ENCODE measurements at places on chromosomes 3 and 15.

DNA sequence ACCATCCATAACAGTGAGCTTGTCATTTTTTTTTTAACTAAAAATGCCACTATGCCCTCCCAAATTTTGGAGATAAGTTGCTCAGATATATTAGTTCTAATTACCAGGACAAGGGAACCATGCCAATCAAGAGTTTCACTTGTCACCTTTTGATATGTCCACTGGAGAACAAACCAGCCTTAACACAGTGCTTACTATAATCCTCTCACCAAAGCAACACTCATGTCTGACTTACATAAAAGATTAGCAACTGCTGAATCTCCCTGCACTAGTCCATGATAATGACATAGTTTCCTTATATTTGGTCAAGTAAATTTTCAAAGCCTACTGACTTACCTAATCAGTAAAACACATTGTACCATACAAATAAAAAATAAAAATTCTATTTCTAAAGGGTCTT, 44.4 kb downstream of the TTBK2 start:
- no peak for DNase-seq

- peak; percentile 47 for DNase-seq
Observed at GRCh38 chr3:113264283-113265131, 53.1 kb downstream of the BOC start.

DNA sequence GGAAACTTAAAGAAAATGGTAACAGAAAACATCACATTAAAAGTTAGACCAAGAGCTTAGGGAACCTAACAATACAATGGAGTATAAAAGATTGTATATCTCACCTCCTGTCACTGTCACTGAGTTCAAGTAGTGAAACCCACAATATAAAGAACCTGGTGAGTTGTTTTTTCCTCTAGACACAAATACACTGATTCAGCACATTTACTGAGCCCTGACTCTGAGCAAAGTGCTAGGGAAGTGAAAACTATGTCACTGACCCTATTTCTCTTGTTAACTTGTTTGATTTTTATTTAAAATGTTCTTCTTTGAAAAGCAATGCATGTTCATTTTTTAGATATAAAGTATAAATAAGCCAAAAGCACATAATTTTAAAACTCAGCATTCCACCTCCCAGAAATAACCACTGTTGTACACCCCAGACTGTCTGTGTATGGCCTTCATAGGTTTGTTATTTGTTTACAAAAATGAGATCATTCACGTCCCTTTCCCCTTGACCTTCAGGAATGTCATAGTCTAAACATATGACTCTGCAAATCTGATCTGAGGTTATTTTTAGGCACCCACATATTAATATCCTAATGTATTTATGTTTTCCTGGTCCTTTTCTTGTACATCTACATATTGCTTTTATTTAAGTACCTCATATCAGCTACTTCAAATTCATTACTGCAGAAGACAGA, 69.2 kb upstream of the CSTA start:
- no peak for DNase-seq

- no peak for DNase-seq
Observed at GRCh38 chr3:162211470-162211869, 714.9 kb downstream of the OTOL1 start.

DNA sequence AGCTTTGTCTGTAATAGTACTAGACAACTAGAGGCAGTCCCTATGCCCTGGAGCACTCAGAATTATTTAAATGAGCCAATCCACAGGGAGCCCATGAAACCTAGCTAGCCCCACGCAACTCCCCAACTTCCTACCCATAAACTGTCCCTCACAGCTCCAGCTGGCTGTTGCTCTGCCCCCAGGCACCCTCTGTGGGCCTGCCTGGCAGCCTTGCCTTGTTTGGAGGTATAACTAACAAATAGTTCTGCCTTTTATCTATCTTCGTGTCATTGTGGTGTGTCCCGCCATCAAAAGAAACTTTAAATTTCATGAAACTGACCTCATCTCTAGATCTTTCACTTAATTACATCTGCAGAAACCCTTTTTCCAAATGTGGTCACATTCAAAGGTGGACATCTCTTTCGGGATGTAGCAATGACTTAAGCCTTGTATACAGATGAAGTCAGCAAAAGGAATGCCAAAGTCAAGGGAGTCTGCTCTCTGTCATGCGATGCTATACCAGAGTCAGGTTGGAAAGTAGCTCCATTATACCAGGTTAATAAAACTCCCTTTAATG, 1.8 kb upstream of the RTP3 start:
- DNase-seq: no peak

GRCh38 chr3:187066228-187066995, 72.9 kb downstream of the RPL39L start:
- no peak for DNase-seq

GRCh38 chr3:151267066-151267465, 11.3 kb downstream of the P2RY14 start:
- DNase-seq: no peak

DNA sequence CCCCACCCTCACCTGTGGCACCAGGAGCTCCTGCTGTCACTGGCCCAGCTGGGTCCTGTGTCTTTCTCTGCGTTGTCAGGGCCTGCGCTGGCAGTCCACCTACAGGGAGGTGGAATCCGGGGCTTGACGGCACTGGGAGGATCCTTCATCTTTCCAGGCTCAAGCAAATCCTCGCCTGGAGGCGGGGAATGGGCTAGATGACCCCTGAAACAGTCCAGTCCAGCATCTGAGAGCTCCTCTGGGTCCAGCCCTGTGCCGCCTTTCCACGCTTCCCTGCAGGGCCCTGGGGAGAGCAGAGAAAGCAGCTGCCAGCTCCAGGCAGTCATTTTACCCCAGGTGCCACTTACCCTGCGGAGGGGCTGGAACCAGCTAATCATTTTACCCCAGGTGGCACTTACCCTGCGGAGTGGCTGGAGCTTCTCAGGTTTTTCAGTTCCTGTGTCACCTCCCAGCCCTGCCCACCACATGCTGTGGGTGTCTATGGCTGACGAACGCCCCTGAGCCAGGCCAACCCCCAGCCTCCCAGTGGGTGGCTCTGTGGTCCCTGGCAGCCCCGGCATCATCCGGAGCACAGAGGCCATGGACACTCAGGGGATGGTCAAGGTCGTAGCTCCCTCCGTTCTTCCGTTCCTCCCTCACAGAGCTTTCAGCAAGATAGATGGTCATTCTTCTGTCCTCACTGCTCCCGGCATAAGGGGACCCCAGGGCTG, 17.9 kb upstream of the ADIPOQ start:
- DNase-seq: no peak

- no peak for DNase-seq
Observed at GRCh38 chr3:14440531-14441239, 38.3 kb downstream of the SLC6A6 start.

DNA sequence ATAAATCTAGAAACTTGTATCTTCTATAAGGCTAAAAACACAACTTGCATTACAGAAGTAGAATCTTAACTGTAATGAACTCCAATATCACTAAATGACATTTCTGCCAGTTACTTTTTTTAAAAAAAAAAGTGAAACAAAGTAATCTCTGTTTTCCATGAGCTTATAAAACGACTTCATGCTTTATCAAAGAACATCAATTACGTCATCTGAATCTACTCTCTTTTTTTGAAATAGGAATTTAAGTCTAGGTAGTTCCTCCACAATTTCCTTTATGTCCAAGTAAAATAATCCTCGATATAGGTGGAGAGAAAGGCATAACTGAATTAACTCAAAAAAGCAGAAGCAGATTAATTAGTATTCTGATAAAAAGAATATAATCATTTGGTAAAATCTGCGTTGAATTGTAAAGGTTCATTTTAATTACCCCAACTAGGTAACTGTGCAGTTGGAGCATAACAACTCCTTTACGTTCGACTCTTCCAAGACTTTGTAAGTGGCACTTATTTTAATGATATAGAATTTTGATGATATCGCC, 1.4 kb downstream of the UACA start:
- no peak for DNase-seq

DNA sequence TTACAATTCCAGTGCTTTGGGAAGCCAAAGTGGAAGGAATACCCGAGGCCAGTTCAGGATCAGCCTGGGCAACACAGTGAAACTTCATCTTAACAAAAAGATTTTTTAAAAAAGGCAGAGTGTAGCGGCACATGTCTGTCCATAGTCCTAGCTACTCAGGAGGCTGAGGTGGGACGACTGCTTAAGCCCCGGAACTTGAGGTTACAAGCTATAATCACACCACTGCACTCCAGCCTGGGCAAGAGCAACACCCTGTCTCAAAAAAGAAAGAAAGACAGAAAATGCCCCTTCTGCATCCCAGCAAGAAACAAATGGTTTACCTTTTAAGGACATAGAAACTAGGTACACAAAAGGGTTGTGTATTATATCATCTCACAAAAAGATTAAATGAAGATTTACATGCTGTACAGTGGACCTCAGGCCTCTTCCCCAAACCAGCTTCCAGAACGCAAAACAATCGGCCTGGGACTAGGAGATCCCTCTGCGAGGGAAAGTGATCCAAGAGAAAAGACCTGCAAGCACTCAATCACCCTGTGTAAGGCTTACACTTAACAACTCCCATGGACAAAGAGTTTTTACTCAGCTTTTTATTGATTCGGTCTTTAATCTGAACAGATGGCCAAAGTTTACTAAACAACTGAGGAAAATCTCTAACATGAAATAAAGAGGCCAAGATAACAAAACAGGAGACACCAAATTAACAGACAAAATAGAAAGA, 21.2 kb downstream of the TFDP2 start:
- no peak for DNase-seq

DNA sequence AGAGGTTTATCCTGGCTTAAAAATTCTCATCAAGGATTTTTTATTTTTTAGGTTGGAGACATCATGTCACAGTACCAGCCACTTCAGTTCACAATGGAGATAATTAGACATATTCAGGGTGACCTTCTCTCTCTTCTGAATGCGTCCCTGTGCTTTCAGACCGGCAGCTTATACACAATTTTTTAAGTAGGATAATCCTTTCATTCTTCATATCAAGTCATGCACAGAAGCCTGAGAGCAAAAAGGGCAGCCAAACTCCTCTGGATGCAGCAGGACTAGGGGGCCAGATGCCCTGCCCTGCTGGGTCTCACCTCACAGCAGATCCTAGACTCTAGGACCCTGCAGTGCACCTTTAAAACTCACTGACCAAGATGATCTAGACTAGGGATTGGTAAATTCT, 210.4 kb downstream of the ERC2 start:
- DNase-seq: no peak

GRCh38 chr3:116741467-116741866, 31.9 kb downstream of the TUSC7 start:
- DNase-seq: peak; percentile 2

GRCh38 chr3:16286161-16286560, 21.1 kb downstream of the OXNAD1 start:
- DNase-seq: no peak

DNA sequence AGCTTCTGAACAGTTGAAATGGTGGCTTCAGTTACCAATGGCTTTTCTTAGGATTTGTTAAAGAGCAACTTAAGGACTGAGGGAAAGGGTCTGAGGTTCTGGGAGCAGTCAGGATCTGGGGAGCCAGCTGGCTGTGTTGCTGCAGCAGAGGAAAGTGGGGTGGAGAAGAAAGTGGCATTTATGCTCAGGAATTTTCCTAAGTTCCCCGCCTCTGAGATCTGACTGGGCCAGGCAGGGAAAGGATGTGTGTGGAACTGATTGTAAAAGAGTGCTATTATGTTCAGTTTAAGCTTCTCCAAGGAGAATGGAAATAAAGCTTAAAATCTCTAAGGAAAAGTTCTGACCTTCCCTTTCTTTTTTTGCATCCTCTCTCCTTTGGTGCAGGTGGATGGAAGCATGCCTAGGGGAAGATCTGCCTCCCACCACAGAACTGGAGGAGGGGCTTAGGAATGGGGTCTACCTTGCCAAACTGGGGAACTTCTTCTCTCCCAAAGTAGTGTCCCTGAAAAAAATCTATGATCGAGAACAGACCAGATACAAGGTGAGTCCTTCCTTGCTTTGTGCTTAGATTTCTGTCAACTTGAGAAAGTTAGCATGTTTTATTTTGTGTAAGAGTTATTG, 37.8 kb downstream of the IQGAP1 start:
- DNase-seq: no peak
